ENCODE measurements at places on chromosomes 11 and 22. TPM values are rescaled to one million over a fixed set of nuclear protein-coding genes. Genes with fewer than 3 reads are reported as not detected.

The SLC22A9 gene
- not detected for total RNA-seq

The KRTAP5-11 gene
- total RNA-seq = not detected

The CCDC73 gene
- 0.44 TPM for total RNA-seq

The P2RX6 gene
- total RNA-seq = 0.72 TPM

The OR10S1 gene
- not detected for total RNA-seq

The SLC3A2 gene
- 208 TPM for total RNA-seq

The IL17REL gene
- 0.31 TPM for total RNA-seq

The SAA4 gene
- total RNA-seq = not detected

The CCDC87 gene
- 0.42 TPM for total RNA-seq

The CKAP5 gene
- total RNA-seq = 115 TPM

The KCNJ5 gene
- total RNA-seq = 0.11 TPM

The HPX gene
- 5.2 TPM for total RNA-seq

The PLAAT4 gene
- total RNA-seq = 1.2 TPM

The USH1C gene
- total RNA-seq = 0.54 TPM

The PDGFB gene
- 14.7 TPM for total RNA-seq

The FAM111A gene
- total RNA-seq = 40.8 TPM

The BLID gene
- total RNA-seq = 1.2 TPM

The SOX10 gene
- total RNA-seq = 0.09 TPM

The IFT27 gene
- 59.6 TPM for total RNA-seq

The OMP gene
- 1.5 TPM for total RNA-seq

The C11orf97 gene
- not detected for total RNA-seq

The TRIOBP gene
- total RNA-seq = 69.2 TPM

The CDC45 gene
- 12.5 TPM for total RNA-seq

The LUZP2 gene
- 4.3 TPM for total RNA-seq

The NCF4 gene
- total RNA-seq = not detected

The APOBEC3B gene
- total RNA-seq = 4.9 TPM

The CCDC34 gene
- 11.1 TPM for total RNA-seq

The MSANTD2 gene
- total RNA-seq = 32.8 TPM

The SEZ6L gene
- total RNA-seq = 0.16 TPM

The RNF121 gene
- 55.4 TPM for total RNA-seq

The GAS2L1 gene
- total RNA-seq = 13.6 TPM

The DDX25 gene
- total RNA-seq = 1.7 TPM

The GGTLC2 gene
- 0.31 TPM for total RNA-seq

The ZP1 gene
- total RNA-seq = 0.31 TPM

The OR4A47 gene
- not detected for total RNA-seq

The MMP13 gene
- total RNA-seq = not detected

The FGF3 gene
- not detected for total RNA-seq

The C11orf42 gene
- total RNA-seq = not detected

The GLB1L2 gene
- 8.9 TPM for total RNA-seq

The MYO7A gene
- 2.2 TPM for total RNA-seq

The OR8G5 gene
- not detected for total RNA-seq

The LINC01488 gene
- total RNA-seq = not detected

The LARGE2 gene
- 5.2 TPM for total RNA-seq

The INS gene
- total RNA-seq = not detected

The MFRP gene
- not detected for total RNA-seq

The BTBD18 gene
- total RNA-seq = not detected

The TSSK2 gene
- total RNA-seq = not detected

The OR4D5 gene
- total RNA-seq = not detected

The SPDYC gene
- total RNA-seq = not detected

Measured in mesothelial cell of epicardium (in vitro differentiated cells).